Vagina (tissue), 2 donors: ENCODE measurements at places on chromosomes 12 and 14. TPM values are rescaled to one million over a fixed set of nuclear protein-coding genes. Genes with fewer than 3 reads are reported as not detected.
A peak's percentile ranks its signal among the peaks of the same experiment; 100 is the strongest.

- H3K36me3 ChIP-seq = no peaks in the 10 kb centered on the region
- H3K4me1 ChIP-seq = peaks cover 61% of the 10 kb centered on the region
- peak overlapping the region; percentile 74 for H3K27ac ChIP-seq
- no peaks in the 10 kb centered on the region for H3K27me3 ChIP-seq
These were observed 100.9 kb downstream of the EPS8 start for GRCh38 chr12:15688202-15688736.

DNA sequence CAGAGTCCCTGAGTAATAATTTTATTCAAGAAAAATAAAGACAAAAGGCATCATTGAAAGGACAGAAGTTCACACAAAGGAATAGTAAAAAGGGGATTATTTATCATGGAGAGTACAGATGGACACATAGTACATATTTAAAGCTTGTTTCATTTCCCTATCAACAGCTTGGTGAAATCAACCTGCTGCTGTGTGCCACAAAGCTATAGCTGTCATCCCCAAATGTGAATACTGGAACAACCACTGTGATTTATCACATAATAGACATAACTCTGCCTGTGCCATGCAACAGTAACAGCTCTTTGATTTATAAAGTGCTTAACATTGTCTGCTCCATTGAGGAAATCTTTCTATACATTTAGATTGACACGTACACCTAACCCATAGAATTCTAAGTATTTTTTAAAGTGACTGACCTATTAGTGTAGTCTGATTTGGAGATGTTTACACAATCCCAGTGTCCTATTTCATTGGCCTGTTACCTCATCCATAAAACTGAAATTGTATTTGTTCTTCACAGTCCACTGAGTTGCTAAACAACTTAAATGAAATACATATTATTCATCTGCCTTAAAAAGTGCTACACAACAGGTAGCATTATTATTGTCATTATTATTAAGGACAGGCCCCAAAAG is 3.3 kb downstream of the NEMF start:
- no peaks in the 10 kb centered on the region for H3K27me3 ChIP-seq
- peaks cover 21% of the 10 kb centered on the region for H3K4me1 ChIP-seq
- H3K4me3 ChIP-seq = no peak overlapping the region
- DNase-seq = no peak

DNA sequence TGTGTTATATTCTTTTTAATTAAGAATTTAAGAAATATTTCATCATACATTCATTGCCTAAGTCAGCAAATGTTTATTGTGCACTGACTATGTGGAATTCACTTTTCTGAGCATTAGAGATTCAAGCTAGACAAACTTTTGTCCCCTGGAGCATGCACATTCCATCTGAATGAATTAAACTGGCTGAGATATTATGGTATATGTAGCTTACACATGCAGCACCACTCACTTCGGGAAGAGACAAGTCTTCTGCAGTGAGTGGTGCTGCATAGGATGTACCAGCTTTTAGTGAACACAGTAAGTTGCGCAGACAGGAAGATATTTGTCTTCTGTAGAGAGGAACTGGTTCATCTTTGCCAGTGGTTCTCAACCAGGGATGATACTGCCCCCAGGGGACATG is 318.4 kb downstream of the SYT1 start:
- DNase-seq = no peak
- no peak overlapping the region for H3K27ac ChIP-seq
- H3K4me3 ChIP-seq = no peak overlapping the region
- H3K4me1 ChIP-seq = no peaks in the 10 kb centered on the region
- H3K36me3 ChIP-seq = no peaks in the 10 kb centered on the region
- H3K27me3 ChIP-seq = no peaks in the 10 kb centered on the region

GRCh38 chr14:49594347-49595091 is 4.2 kb upstream of the LRR1 start:
- peaks cover 13% of the 10 kb centered on the region for H3K4me1 ChIP-seq
- H3K27ac ChIP-seq = no peak overlapping the region
- no peak overlapping the region for H3K4me3 ChIP-seq

DNA sequence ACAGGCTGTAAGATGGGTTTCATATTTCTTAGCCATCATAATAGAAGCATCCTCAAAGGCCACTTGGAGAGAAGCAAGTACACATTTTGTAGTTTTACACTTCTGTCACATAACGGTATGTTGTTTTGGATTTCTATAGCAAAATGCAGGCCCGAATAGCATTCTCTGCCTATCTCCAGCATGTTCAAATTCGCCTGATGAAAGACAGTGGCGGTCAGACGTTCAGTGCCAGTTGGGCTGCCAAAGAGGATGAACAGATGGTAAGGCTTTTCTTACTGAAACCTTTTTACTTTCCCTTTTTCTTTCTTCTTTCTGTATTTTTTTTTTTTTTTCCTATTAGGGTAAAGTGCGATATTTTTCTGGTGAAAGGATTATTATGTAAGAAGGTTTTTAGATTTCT is 110.5 kb downstream of the TTLL5 start:
- no peak for DNase-seq
- no peaks in the 10 kb centered on the region for H3K27me3 ChIP-seq
- H3K27ac ChIP-seq = no peak overlapping the region
- H3K4me3 ChIP-seq = no peak overlapping the region
- H3K4me1 ChIP-seq = peaks cover 5% of the 10 kb centered on the region
- peaks cover 15% of the 10 kb centered on the region for H3K36me3 ChIP-seq

GRCh38 chr12:89571491-89572195 is 45.8 kb upstream of the POC1B start:
- no peak overlapping the region for H3K4me3 ChIP-seq
- no peaks in the 10 kb centered on the region for H3K27me3 ChIP-seq
- no peak for DNase-seq
- peaks cover 17% of the 10 kb centered on the region for H3K4me1 ChIP-seq
- H3K36me3 ChIP-seq = no peaks in the 10 kb centered on the region
- H3K27ac ChIP-seq = no peak overlapping the region

TSHR gene
- total RNA-seq = not detected

SMCO2 gene
- total RNA-seq = not detected

DHRS2 gene
- 0.25 TPM for total RNA-seq

GTF2H3 gene
- total RNA-seq = 21.1 TPM

KRT1 gene
- total RNA-seq = 886 TPM

STK38L gene
- 52.8 TPM for total RNA-seq
